ENCODE measurements at places on chromosomes 5 and 9. TPM values are rescaled to one million over a fixed set of nuclear protein-coding genes. Genes with fewer than 3 reads are reported as not detected.

DNA sequence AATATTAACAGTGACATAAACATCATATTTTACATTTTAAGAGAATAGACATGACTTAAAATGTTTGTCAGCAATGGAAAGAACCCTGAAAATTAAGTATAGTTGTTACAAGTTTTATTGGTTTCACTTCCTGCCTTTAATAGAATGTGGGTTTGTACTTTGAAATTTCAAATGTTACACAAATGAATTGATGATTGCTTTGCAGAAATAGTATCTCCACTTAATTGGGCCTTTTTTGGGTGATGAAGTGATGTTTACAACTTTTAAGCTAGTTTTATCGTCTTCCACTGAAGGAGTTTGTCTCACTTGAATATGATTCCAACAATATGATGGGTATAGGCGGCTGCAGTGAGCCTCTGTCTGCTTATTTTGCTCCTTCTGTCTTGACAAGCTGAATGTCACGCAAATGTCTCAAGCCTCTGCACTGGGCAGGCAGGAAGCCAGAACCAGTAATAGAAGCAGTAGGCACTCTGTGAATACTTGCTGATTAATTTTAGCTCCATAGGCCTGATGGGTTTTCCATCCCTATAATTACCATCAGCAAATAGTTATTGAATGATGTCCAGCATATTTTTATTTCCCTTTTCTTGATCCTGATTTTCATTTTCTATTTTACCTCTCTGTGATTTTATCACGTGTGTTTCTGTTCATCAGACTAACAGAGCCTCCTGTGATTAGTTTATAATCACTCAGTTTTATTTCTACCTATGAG is 10.6 kb upstream of the NR3C1 start:
- DNase-seq, result no peak

Gene WHRN
- 1.8 TPM for total RNA-seq

Gene HRH2
- total RNA-seq, result 0.32 TPM

GRCh38 chr5:55316289-55316688 is 8.5 kb downstream of the MTREX start:
- peak; percentile 15 for DNase-seq

GRCh38 chr9:77843076-77843870 is 188.3 kb downstream of the GNAQ start:
- DNase-seq, result no peak

Gene CA9
- total RNA-seq, result 38.2 TPM

Gene CARTPT
- total RNA-seq, result not detected

Gene CDH18
- 1.9 TPM for total RNA-seq

Gene C5orf58
- total RNA-seq, result not detected

DNA sequence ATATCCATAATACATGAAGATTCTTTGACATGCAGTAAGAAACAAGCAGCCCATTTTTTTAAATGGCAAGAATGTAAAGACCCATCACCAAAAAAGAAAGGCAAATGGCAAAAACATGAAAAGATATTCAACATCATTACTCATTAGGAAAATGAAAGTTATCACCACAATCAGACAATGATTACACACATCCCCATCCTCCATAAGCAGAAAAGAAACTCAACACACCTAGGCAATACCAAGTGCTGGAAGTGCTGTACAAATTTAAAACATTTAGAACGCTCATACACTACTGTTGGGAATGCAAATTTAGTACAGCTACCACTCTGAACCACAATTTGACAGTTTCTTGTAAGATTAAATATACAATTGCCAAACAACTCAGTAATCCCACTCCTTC is 466.7 kb downstream of the ACTL7B start:
- DNase-seq, result no peak

Gene TAF1L
- 0.02 TPM for total RNA-seq

- peak; percentile 1 for DNase-seq
Measured at GRCh38 chr5:29197631-29198454, 1995.6 kb upstream of the CDH6 start.

GRCh38 chr5:125336401-125336800 is 590.0 kb upstream of the ZNF608 start:
- DNase-seq, result peak; percentile 34

DNA sequence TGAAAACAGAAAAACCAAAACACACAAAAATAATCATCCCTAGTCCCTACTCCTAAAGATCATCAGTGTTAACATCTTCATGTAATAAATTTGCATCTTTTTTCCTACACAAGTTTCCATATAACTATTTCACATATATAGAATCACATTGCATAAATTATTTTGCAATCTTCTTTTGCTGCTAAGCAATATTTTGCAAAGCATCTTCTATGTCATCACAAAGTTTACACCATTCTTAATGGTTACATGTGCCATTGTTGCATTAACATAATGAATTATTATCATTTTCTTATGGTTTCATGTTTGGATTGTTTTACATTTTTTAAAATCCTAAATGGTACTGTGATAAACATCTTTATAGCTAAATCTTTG is 17.8 kb downstream of the SH3TC2 start:
- no peak for DNase-seq

GRCh38 chr9:96025995-96026602 is 150.6 kb downstream of the ERCC6L2 start:
- DNase-seq, result no peak

DNA sequence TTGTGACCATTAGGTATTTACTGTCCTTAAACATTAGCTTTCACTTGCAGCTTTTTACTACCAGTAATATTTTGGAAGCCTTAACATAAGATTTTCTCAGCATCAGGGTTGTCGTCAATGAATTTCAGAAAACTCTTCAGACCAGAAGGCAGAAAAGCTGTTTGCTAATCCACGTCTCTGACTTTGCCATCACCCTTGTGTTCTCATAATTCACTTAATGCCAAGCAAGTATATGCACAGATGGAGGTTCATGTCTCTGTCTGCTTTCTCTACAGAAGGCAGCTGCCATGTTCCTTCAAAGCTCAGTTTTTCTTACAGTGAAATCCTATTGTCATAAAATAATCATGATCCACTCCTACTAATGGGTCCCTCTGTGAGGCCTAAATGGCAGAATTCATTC is 37.7 kb upstream of the LRRC19 start:
- no peak for DNase-seq

Gene PTPRD
- not detected for total RNA-seq

DNA sequence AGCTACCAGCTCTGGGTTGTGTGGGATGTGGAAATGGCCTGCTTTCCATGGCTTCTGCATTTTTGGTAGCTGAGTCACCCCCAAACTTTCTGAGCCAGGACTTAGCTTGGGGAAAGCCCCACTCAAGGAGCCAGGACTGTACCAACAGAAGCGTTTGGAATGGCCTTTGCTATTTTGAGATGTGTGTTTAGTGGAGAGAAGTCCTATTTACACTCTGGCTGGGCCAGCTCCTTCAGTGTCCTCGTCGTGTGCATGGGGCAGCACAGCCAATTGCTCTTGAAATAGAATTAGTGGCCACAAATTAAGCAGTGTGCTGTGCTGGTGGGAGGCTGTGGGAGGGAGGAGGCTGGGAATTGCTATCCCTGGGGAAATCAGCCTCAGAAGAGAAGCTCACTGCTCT is 51.6 kb downstream of the ENTREP1 start:
- peak; percentile 90 for DNase-seq

DNA sequence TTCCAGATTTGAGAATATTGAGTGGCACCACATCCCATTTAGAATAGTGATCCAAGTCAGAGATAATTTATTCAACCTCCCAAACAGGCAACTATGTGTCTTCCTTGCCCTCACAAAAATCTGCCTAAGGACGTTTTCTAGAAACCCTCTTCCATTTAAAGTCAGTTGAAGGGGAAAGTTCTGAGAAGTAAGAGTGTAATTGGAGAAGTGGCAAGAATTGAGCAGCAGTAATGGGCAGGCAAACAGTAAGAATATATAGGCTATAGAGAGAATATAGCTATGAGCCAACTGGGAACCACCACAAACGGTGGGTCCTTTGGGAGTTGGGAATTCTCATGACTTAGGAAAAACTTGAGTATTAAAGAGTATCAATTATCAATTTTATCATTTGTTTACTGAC is 31.1 kb upstream of the CETN3 start:
- no peak for DNase-seq

DNA sequence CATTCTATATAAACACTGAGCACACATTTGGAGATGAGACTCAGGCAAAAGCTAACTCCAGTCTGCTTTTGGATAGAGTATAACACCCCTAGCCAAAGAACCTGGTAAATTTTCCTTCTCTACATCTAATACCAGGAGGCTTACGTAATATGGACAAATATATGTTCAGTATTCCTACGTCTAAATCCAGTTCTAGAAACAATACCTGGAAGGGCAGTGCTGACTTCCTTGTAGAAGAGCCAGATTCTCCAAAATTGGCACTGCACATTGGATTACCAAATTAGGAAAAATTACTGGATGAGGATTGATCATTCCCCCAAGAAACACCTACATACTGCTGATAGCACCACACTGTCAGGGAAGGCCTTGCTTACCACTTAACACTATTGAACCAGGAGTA is 247.4 kb downstream of the SAXO1 start:
- no peak for DNase-seq

GRCh38 chr9:109171926-109172325 is 4.9 kb upstream of the FRRS1L start:
- DNase-seq, result peak; percentile 89

Gene CDKN2B
- total RNA-seq, result 24.1 TPM

DNA sequence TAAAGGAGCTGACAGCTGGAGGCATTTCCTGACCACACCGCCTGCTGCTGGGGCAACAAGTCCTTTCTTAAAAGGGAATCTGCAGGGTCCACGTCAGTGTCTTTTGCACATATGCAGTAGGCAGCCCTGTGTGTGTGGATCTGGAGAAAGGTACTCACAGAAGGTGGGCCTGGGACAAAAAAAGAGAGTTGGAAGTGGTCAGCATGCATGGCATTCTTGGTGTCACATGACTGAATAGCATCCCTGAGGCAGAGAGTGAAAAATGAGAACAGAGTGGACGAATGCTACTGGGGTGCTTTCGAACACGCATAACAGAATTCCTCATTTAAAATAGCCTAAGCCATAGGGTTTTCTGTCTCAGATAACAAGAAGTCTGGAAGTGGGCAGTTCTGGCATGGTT is 47.0 kb downstream of the DNAJC21 start:
- DNase-seq, result no peak

- no peak for DNase-seq
Measured at GRCh38 chr5:116577064-116577788, 2.6 kb upstream of the SEMA6A start.

- peak; percentile 5 for DNase-seq
Measured at GRCh38 chr5:103561685-103562452, 720 bp downstream of the NUDT12 start.

DNA sequence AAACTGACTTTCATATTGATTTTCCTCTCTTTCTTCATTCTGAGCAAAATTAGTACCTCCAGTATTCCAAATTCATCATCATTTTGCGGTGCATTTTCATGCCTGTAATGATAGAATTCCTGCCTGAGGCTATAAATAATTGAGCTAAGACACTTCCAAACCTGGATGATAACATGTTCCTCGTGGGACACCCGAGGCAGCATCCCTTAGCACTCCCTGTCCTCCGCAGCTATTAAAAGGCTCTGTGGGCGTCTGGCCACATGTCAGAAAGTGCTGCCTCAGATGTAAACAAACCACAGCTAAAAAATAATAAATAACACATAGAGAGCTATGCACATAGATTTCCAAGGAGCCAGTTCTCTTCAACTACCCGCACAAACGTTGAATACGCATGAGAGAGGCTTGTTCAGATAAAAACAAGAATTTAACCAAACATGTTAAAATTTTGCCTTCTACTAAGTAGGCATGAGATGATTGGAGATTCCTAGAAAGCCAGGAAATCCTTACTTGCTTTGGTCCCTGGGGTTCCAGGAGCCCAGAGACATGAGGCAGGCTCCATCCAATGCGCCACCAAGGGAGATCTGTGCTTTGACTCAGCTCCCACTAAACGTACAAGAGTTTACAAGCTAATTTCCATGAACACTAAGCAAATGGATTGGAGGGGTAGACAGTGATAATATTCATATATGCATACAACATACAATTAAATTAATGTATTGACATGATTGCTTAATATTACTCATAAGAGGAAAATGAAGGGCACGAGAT is 82.7 kb downstream of the SHC3 start:
- no peak for DNase-seq

DNA sequence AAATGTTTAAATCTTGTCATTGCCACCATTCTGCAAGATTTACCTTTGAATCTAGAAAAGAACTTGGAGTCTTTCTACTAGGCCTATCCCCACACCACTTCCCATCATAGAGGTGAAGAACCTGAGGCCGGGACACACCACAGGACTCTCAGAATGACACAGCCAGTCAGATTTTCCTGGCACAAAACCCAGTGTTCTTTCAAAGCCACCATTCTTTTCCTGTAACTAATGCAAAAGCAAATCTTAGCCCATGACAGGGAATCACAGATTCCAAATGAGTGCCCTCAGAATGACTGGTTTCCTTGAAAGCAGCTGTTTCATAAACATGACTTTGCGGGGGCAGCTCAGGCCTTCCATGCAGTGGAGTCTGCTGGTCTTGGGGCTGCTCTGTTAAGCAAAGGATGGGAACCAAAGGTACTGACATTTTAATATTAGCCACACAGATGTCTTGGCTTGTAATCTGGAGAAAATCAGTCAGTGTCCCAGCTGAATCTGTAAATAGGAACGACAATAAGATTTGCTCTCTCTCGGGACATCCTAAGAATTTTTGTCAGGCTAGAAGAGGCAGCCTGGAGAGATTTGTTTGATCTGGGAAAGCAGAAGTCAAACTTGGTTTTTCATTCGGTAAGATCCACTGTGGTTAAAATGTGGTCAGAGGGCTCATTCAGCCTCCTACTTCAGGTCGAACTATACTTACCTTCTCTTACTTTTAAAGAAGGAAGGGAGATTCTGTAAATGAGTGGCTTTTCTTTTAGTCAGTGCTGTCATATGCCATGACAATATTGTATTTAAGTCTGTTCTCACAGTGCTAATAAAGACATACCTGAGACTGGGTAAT is 115.1 kb downstream of the PALM2AKAP2 start:
- DNase-seq, result peak; percentile 90

DNA sequence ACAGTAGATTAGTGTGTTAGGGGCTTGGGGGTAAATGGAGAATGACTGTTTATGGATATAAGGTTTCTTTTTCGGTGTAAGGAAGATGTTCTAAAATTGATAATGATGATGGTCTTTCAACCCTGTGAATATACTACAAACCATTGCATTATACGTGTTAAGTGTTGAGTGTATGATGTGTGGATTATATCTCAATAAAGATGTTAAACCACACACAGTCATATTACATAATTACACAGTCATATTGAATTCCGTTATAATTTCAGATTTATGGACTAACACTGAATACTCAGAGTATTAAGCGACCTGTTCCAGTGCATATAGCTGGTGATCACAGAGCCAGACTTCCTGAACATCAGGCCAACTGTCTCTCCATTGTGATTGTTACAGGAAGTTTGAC is 68.1 kb downstream of the F2RL2 start:
- no peak for DNase-seq

DNA sequence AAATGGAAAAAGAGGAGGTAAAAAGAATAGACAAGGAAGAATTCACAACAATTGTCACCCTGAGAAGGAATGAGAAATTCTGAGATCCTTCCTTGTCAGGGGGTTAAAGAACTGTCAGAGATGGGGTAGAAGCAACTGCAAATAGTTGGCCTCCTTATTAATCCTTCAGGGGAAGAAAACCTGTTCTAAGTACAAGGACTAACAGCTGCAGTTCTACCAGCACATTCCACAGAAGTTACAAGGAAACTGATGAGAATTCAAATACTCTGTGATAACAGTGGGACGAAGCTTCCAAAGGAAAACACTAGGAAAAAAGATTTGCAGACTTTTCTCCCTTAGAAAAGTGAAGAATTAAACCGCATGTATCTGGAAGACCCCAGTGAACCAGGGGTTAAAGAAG is 93.7 kb downstream of the OR2K2 start:
- DNase-seq, result no peak

Gene FOXB2
- not detected for total RNA-seq

Gene CRHBP
- not detected for total RNA-seq

Gene SPINK13
- total RNA-seq, result not detected

Gene TAF11L10
- total RNA-seq, result not detected

GRCh38 chr5:146510559-146511125 is 5.3 kb downstream of the GPR151 start:
- no peak for DNase-seq

All from M059J (cell line).